ENCODE measurements at places on chromosomes 4 and X.

GRCh38 chrX:633985-634958 is 3.7 kb downstream of the SHOX start:
- DNase-seq, result no peak

GRCh38 chr4:140286456-140286855 is 87.0 kb upstream of the SCOC start:
- DNase-seq, result no peak

GRCh38 chrX:123570011-123570590 is 162.8 kb downstream of the THOC2 start:
- no peak for DNase-seq

GRCh38 chr4:149605601-149606378 is 209.9 kb downstream of the IQCM start:
- no peak for DNase-seq

GRCh38 chr4:138678985-138679746 is 336.4 kb upstream of the NOCT start:
- DNase-seq, result no peak
